ENCODE measurements at places on chromosomes 5 and 9.

GRCh38 chr5:59608745-59609144 is 284.8 kb downstream of the PDE4D start:
- DNase-seq: no peak

DNA sequence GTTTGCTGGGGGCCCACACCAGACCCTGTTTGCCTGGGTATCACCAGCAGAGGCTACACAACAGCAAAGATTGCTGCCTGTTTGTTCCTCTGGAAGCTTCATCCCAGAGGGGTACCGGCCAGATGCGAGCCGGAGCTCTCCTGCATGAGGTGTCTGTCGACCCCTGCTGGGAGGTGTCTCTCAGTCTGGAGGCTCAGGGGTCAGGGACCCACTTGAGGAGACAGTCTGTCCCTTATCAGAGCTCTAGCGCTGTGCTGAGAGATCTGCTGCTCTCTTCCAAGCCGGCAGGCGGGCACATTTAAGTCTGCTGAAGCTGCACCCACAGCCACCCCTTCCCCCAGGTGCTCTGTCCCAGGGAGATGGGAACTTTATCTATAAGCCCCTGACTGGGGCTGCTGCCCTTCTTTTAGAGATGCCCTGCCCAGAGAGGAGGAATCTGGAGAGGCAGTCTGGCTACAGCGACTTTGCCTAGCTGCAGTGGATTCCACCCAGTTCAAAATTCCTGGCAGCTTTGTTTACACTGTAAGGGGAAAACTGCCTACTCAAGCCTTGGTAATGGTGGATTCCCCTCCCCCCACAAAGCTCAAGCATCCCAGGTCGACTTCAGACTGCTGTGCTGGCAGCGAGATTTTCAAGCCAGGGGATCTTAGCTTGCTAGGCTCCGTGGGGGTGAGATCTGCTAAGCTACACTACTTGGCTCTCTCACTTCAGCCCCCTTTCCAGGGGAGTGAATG is 206.0 kb upstream of the TLX3 start:
- no peak for DNase-seq

DNA sequence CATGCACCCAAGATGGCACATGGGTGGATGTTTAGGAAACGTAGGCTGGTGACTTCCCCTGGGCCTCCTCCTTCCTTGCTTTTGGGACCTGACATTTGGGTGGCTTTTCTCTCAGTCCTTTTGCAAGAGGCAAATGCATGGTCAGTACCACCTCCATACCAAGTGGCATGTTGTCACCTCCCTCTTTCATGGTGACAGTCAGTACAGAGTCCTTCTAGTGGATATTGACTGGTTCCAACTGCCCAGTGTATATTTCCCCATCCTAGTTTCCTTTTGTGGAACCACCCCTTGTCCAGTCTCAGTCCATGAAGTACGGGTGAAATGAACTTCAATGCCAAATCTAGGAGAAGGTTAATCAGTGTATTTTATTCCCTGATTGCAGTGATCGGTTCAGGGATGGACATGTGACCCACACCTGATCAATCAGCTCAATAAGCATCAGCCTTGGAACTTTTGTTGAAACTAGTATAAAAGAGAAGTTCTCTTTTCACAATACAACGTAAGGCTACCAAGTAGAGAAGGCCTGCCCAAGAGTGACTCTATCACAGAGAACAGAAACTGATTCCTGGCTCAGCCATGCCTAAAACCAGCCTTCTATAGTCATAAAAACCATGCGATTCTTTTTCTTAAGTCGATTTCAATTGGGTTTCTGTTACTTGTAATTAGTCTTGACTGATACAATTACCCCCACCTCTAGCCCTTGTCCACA is 143.4 kb upstream of the KLF9 start:
- DNase-seq: no peak

- no peak for DNase-seq
These were observed 243.8 kb upstream of the ZNF462 start for GRCh38 chr9:106619211-106619610.

- DNase-seq: no peak
These were observed 132.2 kb downstream of the CDC42SE2 start for GRCh38 chr5:131396015-131396414.

DNA sequence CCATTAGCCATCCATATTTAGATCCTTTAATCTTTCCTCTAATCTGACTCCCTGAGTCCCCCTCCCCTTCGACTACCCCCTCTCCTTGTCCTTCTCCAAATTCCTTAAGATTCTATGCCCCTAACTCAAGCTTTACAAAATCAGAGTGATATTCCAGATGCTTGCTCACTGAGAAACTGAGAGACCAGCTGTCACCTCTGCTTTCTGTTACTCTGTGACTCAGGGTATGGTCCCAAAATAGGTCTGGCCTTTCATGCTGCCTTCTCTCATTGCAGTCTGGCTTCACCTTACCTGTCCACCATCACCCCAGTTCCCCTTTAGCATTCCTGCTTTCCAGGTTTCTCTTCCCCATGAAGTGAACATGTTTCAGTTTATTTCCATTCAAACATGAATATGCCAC is 383.3 kb upstream of the SLC30A5 start:
- no peak for DNase-seq

GRCh38 chr9:95021166-95021886 is 294.8 kb downstream of the AOPEP start:
- no peak for DNase-seq

DNA sequence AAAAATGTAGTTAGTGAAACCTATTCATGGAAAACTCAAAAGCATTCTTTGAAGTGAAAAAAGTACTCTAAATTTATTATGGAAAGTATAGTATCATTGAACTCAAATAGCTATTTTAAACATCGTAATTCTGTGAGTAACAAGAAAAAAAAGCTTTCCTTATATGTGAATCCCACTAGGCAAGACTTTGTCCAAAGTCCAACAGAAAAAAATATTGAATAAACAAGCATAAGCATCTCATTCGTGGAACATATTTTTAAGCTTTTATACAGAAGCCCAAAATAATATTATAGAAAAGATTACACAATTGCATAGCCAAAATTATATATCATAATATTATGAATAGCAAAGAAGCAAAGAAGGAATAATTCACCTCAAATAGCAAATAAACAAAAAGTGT is 79.4 kb upstream of the IFNE start:
- no peak for DNase-seq

DNA sequence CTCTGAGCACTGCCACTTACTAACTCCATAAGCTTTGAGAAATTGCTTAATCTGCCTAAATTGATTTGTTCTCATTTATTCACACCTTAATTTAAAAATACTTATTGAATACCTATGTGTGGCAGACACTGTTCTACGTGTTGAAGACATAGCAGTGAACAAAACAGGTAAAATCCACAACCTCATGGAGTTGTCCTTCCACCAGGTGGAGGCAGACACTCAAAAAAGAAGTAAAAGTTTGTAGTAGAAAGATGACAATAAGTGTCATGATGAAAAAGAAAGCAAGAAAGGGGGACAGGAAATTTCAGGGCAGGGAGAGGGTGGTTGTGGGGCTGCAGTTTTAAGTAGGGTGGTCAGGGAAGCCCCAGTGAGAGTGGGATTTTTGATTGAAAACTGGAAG is 94.9 kb downstream of the SREK1 start:
- DNase-seq: no peak

DNA sequence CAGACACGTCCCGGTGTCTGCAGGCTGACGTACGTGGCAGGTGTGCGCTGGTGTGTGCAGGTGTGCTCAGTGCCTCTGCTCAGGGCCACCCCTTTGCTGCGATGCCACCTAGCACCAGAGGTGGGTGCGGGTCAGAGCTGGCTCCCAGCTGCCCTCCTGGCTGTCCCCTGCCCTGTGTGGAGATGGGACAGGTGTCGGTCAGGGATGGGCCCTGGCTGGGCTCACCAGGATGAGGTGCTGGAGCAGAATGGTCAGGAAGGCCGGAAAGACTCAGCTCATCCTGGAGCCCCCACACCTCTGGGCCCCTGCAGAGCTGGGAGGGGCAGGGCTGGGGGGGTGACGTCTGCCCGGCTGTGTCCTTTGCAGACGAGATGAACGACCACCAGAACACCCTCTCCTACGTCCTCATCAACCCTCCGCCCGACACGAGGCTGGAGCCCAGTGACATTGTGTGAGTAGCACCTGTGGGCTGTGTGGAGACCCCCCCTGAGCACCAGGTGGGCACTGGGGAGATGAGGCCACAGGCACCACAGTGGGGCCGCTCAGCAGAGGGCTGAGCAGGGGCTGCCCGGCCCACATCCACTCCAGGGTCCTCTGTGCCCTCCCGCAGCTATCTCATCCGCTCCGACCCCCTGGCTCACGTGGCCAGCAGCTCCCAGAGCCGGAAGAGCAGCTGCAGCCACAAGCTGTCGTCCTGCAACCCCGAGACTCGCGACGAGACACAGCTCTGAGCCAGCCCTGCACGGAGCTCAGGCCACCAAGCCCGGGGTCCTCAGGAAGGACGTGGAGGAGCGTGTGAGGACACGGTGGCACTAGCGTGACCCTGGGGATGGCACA is 89.7 kb downstream of the KCNT1 start:
- DNase-seq: no peak

- DNase-seq: no peak
These were observed 37.8 kb upstream of the ANKH start for GRCh38 chr5:14909369-14909768.

- no peak for DNase-seq
These were observed 15.6 kb upstream of the IRF1 start for GRCh38 chr5:132506094-132506692.

- no peak for DNase-seq
These were observed 467 bp upstream of the VLDLR start for GRCh38 chr9:2620919-2621721.

- no peak for DNase-seq
These were observed 3.5 kb upstream of the PHYHD1 start for GRCh38 chr9:128917151-128917849.

DNA sequence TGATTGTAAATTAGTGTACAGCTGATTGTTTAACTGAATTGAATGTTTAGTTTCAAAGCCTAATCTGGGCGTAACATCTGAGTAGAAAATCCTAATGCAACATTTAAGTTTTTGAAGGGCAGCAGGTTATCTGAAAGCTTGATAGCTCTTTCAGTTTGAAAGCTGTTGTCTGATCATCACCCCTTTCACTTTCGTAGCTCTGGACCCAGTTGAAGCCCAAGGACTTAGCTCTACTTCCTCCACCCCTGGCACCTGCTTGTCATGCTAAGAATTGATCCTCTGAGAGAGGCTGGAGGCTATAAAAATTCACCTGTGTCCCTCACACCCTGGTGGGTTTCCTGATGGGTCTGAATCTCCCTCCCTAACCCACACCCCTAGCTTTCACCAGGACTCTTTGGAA is 86.0 kb downstream of the ZFAND5 start:
- DNase-seq: no peak

- DNase-seq: no peak
These were observed 227.8 kb upstream of the CDH9 start for GRCh38 chr5:27266184-27266583.

DNA sequence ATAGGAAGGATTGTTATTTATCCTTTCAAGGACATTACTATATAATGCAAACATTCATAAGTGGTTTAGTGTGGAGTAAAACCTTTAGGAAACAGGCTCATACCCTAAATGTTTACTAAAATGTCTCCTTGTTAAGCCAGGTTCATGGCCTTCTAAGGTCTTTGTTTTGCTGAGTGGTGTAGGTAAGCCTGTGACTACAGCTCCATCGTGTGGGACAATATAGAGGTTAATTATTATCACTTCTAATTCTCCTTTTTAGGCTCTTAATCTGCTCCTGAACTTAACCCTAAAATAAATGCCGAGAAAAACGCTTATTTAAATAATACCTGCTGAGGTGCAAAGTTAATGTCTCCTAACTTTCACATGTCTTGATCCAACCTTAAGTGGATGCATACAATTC is 43.8 kb downstream of the SPINK5 start:
- no peak for DNase-seq
